Sigmoid colon (tissue), 7 donors: ENCODE measurements at places on chromosomes 5 and 9.

DNA sequence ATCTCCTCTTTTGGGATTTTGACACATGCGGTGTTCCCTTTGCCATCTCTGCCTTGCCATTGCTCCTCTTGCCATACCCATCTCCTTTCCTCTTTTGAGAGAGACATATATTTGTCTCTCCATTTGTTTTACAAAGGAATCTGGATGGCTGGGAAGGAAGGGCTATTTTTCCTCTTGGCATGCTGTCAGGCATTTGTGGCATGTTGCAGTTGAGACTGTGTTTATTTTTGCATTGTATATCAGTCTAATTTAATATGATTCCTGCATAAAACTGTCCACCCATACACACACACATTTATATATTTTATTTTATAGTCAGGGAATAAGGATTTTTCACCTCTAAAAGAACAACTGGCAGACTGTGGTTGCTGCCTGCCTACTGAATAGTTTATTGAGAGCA is 1105.8 kb upstream of the SEMA6A start:
- H3K4me3 ChIP-seq, result no peak overlapping the region
- no peaks in the 10 kb centered on the region for H3K27me3 ChIP-seq
- no peak for DNase-seq

DNA sequence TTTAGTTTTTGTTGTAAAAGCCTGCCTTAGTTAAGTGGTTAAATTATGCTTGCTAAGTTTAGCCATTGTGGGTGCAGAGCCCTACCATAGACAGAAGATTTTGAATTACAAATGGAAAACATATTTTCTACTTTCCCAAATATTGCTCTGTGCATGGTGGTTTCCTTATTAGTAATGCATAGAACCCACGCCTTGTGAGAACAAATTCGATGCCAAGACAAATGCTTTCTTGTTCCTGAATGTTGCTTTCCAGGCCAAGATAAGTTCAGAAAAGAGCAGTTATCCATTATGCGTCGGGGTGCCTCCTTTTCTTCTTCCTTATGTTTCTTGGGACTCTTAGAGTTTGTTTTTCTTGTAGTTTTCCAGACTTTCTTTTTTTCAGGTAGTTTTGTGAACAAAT is 31.0 kb upstream of the GARNL3 start:
- no peak for DNase-seq
- H3K36me3 ChIP-seq, result no peaks in the 10 kb centered on the region
- H3K4me1 ChIP-seq, result no peaks in the 10 kb centered on the region
- no peak overlapping the region for H3K4me3 ChIP-seq

- no peaks in the 10 kb centered on the region for H3K36me3 ChIP-seq
- no peak overlapping the region for H3K4me3 ChIP-seq
- no peaks in the 10 kb centered on the region for H3K27me3 ChIP-seq
- DNase-seq, result no peak
- peak overlapping the region; percentile 64 for H3K27ac ChIP-seq
- peaks cover 30% of the 10 kb centered on the region for H3K4me1 ChIP-seq
These were observed 185.5 kb downstream of the ARHGAP26 start for GRCh38 chr5:142955628-142956027.

DNA sequence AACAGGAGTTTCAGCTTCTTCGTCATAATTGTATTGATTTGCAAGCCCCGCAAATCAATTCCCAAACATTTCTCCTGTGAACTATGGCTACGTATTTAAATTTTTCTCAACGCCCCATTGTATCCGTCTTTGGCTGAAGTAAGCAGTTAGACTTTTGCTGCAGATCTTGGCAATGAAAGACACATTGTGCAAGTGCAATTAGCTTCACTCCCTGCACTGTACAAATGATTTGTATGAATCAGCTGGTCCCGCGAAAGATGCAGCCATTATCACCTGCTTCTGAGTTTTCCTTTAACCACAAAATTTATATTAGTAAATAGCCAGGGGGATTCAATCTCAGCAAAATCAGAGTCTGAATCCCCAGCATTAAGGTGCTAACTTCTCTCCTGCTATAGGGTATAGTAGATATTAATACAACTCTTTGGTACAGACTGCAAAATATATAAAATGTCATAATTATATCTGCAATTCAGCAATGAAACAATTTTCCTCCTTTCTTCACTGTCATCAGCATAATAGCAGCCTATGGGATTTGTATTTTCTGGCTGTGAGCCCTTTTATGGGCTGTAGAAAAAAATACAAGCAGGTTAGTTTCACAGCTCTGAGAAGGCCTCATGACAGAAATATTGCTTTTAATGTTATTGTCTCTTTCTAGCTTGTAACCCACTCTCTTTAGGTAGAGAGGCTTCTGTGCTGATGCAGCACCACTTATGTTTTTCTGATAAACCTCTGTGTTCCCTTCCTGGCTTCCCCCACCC is 68.4 kb upstream of the SMARCA2 start:
- H3K27me3 ChIP-seq, result no peaks in the 10 kb centered on the region
- DNase-seq, result no peak
- H3K36me3 ChIP-seq, result no peaks in the 10 kb centered on the region
- H3K4me1 ChIP-seq, result no peaks in the 10 kb centered on the region

- peaks cover 34% of the 10 kb centered on the region for H3K27me3 ChIP-seq
- H3K4me1 ChIP-seq, result no peaks in the 10 kb centered on the region
- H3K27ac ChIP-seq, result no peak overlapping the region
- H3K36me3 ChIP-seq, result no peaks in the 10 kb centered on the region
These were observed 591.6 kb upstream of the SGCD start for GRCh38 chr5:155735388-155735787.

- peak; percentile 87 for DNase-seq
- no peak overlapping the region for H3K4me3 ChIP-seq
- H3K27me3 ChIP-seq, result no peaks in the 10 kb centered on the region
- H3K4me1 ChIP-seq, result peaks cover 61% of the 10 kb centered on the region
These were observed 79.1 kb downstream of the LHFPL2 start for GRCh38 chr5:78569441-78569840.

- no peak overlapping the region for H3K4me3 ChIP-seq
- H3K27ac ChIP-seq, result peak overlapping the region; percentile 4
- no peaks in the 10 kb centered on the region for H3K27me3 ChIP-seq
These were observed 101.1 kb downstream of the NFIB start for GRCh38 chr9:14212697-14213420.

DNA sequence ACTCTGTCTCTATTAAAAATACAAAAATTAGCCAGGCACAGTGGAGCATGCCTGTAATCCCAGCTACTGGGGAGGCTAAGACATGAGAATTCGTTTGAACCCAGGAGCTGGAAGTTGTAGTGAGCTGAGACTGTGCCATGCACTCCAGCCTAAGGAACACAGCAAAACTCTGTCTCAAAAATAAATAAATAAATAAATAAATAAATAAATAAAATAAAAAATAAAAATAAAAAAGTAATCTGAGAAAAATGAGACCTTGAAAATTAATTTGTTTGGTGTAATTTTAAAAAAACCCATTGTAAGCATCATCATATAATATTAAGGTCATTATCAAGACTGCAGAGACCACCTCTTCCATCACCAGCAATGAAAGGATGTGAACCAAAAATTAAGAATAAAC is 997.1 kb downstream of the CDH18 start:
- H3K27ac ChIP-seq, result no peak overlapping the region
- H3K27me3 ChIP-seq, result no peaks in the 10 kb centered on the region
- H3K36me3 ChIP-seq, result no peaks in the 10 kb centered on the region
- H3K4me1 ChIP-seq, result no peaks in the 10 kb centered on the region

DNA sequence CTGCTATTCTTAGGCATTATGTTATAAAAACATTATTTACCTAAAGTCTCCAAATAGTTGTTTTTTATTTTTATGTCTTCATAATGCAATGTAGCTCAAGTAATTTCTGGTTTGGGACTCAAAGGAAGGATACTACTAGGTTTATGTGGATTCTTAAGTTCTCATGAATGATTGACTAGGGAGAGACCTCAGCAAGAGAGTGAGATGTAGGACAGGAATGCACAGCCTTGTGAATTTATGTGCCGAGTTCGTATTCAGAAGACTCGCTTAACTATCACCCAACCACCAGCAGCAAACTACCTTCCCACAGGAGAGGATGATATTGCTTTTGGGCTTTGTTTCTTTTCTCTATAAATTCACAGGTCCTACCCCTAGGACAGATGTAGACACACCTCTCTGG is 282.9 kb downstream of the ARHGEF28 start:
- H3K4me3 ChIP-seq, result no peak overlapping the region
- no peaks in the 10 kb centered on the region for H3K27me3 ChIP-seq
- no peaks in the 10 kb centered on the region for H3K36me3 ChIP-seq
- no peak for DNase-seq

- H3K4me1 ChIP-seq, result no peaks in the 10 kb centered on the region
- H3K4me3 ChIP-seq, result no peak overlapping the region
- no peak overlapping the region for H3K27ac ChIP-seq
- DNase-seq, result no peak
- H3K36me3 ChIP-seq, result no peaks in the 10 kb centered on the region
- no peaks in the 10 kb centered on the region for H3K27me3 ChIP-seq
These were observed 115.5 kb upstream of the TUT7 start for GRCh38 chr9:86469476-86470250.

DNA sequence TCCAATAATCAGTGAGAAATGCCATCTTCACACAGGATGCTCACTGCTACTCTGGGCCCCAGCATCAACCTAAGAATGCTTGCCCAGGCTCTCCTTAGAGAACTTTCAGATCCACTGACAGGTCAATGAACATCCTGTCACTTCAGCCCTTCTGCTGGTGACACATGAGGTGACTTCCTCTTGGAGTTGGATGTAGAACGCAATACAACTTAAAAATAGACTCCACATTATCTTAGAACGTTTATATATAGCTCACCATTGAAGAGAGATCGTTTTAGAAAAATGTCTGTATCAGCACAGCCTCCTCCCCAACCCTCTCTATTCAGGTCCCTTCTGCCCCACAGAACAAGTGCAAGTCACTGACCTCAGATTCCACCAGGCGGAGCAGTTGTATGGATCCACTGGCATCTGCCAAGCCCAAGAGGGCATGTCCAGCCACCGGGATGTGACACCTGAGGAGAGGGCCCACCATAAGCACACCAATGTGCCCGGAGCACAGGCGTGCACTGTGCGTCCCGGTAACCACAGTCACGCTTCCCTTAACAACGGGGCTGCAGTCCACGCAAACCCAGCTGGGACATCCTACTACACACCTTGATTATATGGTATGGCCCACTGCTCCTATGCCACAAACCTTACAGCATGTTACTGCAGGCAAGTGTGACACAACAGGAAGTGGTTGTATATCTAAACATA is 2.9 kb downstream of the DPH7 start:
- H3K4me3 ChIP-seq, result no peak overlapping the region
- peaks cover 5% of the 10 kb centered on the region for H3K36me3 ChIP-seq
- peaks cover 37% of the 10 kb centered on the region for H3K4me1 ChIP-seq
- H3K27me3 ChIP-seq, result no peaks in the 10 kb centered on the region
- no peak overlapping the region for H3K27ac ChIP-seq
- no peak for DNase-seq

DNA sequence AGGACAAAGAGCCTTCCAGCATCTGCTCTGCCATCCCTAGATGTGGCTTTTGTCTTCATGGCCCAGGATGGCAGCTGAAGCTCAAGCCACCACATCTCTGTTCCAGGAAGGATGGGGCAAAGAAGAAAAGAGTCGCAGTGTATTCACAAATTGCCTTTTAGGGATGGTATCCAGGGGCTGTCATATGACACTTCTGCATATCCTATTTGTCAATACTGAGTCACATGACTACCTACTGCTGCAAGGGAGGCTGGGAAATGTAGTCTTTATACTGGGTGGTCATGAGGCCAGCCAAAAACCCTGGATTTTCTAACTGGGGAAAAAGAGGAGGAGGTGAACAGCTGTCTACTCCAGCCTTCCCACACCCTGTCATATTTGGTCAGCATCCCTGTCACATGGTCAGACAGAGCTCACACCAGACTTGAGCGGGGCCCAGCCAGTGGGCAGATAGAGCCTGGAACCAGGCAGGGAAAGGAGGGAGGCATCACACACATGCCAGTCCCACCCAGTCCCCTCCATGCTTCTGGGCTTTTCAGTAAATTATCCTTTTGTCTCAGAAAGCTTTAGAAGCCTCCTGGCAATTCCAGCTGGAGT is 52.0 kb downstream of the OLFM1 start:
- H3K4me1 ChIP-seq, result no peaks in the 10 kb centered on the region
- H3K36me3 ChIP-seq, result no peaks in the 10 kb centered on the region
- H3K4me3 ChIP-seq, result no peak overlapping the region
- no peak for DNase-seq

GRCh38 chr5:22329683-22330082 is 523.5 kb downstream of the CDH12 start:
- H3K27ac ChIP-seq, result no peak overlapping the region
- H3K4me3 ChIP-seq, result no peak overlapping the region
- no peaks in the 10 kb centered on the region for H3K27me3 ChIP-seq
- DNase-seq, result no peak
- no peaks in the 10 kb centered on the region for H3K36me3 ChIP-seq
- no peaks in the 10 kb centered on the region for H3K4me1 ChIP-seq

GRCh38 chr5:14458414-14458813 is 123.2 kb upstream of the OTULINL start:
- H3K27ac ChIP-seq, result no peak overlapping the region
- H3K36me3 ChIP-seq, result peaks cover 15% of the 10 kb centered on the region
- H3K27me3 ChIP-seq, result no peaks in the 10 kb centered on the region
- H3K4me1 ChIP-seq, result peaks cover 9% of the 10 kb centered on the region
- no peak for DNase-seq
- no peak overlapping the region for H3K4me3 ChIP-seq

GRCh38 chr9:136787690-136788400 is 3.3 kb upstream of the TMEM141 start:
- H3K27ac ChIP-seq, result no peak overlapping the region
- peaks cover 1% of the 10 kb centered on the region for H3K4me1 ChIP-seq
- peak; percentile 86 for DNase-seq
- H3K27me3 ChIP-seq, result no peaks in the 10 kb centered on the region
- H3K4me3 ChIP-seq, result no peak overlapping the region

DNA sequence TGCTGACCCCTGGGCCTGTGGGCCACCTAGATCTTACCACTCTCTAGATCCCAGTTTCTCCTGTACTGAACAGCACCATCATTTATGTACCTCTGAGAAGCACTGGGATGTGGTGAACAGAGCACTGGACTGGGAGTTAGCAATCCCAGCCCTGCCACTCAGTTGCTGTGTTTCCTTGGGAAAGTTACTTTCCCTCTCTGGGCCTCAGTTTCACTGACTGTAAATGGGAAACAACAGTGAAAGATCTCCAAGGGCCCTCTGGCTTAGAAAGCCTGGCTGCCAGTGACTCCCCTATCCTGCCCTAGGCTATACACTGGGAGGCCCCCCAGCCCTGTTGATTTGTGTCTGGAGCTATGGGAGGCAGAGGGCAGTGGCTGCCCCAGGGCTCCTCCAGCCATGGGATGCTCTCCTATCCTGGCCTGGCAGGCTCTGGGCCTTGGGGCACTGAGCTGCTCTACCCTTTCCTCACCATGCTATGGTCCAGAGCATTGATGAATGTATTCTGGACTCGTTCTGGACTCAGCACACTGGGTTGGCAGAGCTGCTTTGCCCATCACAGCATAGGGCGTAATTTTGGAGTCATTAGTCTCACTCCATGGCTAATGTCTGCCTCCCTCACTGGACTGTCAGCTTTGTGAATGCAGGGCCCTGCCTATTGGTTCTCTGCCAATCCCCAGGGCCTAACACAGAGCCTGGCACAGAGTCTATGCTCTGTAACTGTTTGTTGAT is 99.3 kb downstream of the RGS3 start:
- H3K36me3 ChIP-seq, result no peaks in the 10 kb centered on the region
- no peaks in the 10 kb centered on the region for H3K27me3 ChIP-seq
- peaks cover 65% of the 10 kb centered on the region for H3K4me1 ChIP-seq
- peak; percentile 52 for DNase-seq
